Skeletal muscle cell (primary cell): ENCODE measurements at places on chromosomes 1 and 21.

DNA sequence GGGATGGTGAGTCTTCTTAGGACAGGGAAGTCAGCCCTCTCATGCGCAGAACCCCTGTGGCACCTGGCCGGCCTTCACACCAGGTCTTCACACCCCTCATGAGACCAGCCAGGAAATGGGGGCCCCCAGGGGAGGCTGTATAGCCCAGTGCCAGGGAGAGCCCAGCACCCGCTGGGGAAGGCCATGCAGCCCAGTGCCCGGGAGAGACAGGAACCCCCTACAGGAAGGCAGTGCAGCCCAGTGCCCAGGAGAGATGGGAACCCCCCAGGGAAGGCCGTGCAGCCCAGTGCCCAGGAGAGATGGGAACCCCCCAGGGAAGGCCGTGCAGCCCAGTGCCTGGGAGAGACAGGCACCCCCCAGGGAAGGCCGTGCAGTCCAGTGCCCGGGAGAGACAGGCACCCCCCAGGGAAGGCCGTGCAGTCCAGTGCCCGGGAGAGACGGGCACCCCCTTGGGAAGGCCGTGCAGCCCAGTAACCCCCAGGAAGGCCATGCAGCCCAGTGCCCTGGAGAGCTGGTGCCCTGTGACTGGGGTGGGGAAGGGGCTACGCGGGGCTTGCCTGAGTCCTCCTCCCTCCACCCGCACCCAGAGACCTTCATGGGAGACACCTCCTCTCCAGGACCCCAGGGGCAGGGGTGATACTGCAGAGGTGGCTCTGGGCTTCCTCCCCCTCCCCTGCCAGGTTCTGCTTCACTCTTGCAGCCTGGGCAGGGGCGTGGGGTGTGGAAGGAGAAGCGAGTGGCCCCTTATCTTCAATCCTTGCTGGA lies 110.5 kb upstream of the COL6A1 start:
- DNase-seq, result no peak

GRCh38 chr1:218496561-218496960 lies 151.4 kb downstream of the TGFB2 start:
- peak; percentile 99 for DNase-seq

DNA sequence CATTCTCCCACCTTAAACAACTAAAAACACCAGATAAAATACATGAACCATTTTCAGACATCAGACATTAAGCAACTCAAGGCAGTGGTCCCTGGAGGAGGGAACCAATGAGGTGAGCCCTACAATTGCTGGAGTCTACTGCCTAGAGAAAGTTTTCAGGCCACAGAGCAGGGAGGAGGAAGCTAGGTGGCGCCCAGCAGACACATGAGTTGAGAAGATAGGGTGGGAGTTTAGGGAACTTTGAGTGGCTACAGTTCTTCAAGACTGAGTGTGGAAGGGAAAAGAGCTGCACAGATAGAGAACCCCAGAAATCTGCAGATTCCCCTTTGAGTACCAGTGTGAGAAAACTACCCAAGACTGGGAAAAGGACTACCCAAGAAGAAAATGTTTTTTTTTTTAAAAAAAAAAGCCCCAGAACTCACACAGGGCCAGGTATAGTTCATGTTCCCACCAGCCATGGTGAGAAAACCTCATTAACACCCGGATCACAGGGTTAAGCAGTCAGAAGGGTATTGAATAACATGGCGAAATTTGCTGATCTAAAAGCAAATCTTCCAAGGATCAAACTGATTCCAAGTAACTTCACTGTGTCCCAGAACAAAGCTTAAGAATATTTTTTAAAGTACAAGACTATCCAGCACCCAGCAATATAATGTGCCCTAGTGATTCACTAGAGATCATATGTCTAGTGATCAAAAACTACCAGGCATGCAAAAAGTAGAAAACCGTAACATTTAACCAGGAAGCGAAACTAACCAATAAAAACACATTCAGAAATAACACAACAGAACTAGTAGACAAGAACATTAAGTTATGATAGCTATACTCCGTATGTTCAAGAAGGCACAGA lies 12.0 kb downstream of the ALDH9A1 start:
- no peak for DNase-seq

GRCh38 chr1:8367571-8368194 lies 49.8 kb downstream of the SLC45A1 start:
- DNase-seq, result no peak

- DNase-seq, result no peak
Observed at GRCh38 chr1:15656464-15656863, 27.7 kb upstream of the PLEKHM2 start.

GRCh38 chr1:192343344-192343743 lies 26.6 kb downstream of the RGS21 start:
- DNase-seq, result no peak

GRCh38 chr1:203324105-203325025 lies 19.0 kb downstream of the BTG2 start:
- no peak for DNase-seq

DNA sequence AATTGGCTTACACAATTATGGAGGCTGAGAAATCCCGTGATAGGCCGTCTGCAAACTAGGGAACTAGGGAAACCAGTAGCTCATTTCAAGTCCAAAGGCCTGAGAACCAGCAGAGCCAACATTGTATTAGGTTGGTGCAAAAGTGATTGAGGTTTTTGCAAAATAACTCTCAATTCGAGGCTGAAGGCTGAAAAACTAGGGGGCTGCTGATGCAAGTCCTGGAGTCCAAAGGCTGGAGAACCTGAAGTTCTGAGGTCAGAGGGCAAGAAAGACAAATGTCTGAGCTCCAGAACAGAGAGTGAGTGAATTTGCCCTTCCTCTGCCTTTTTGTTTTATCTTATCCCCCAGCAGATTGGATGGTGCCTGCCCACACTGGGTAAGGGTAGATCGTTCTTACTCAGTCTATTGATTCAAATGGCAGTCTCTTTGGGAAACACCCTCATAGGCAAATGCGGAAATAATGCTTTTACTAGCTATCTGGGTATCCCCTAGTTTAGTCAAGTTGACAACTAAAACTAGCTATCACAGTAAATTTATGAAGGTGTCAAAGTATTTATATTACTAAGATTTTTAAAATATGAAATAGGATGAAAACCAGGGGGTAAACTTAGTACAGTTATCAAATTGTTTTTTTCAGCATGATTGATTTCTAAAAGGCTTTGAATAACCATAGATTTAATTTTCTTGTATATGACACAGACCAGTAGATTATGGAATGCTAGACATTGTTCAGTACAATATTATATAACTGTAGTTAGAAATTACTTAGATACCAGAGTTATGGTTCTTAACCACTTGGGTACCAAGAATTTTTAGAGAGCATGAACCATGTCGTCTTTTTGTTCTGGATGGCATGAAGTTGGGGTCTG lies 15.4 kb downstream of the RABGAP1L start:
- no peak for DNase-seq

- DNase-seq, result no peak
Observed at GRCh38 chr1:58459911-58460310, 86.6 kb downstream of the OMA1 start.

DNA sequence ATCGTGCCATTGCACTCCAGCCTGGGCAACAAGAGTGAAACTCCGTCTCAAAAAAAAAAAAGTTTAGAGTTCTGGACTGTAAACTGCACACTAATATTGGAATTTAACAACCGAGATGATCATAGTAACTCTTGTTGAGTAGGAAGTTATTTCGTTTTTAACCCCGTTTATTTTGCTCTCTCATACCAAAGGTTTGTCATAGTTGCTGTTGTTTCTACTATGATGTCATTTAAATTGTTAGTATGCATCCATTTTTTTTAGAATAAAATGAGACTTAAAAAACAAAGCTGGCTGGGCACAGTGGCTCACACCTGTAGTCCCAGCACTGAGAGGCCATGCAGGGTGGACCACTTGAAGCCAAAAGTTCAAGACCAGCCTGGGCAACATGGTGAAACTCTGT lies 49.3 kb downstream of the DOP1B start:
- DNase-seq, result no peak

- no peak for DNase-seq
Observed at GRCh38 chr1:116379057-116379630, 6.1 kb downstream of the ATP1A1 start.

- DNase-seq, result no peak
Observed at GRCh38 chr1:94013367-94013878, 104.2 kb upstream of the GCLM start.

GRCh38 chr1:223639331-223639749 lies 26.2 kb downstream of the CAPN8 start:
- DNase-seq, result no peak

GRCh38 chr1:3691421-3692204 lies 39.3 kb downstream of the TP73 start:
- DNase-seq, result no peak

DNA sequence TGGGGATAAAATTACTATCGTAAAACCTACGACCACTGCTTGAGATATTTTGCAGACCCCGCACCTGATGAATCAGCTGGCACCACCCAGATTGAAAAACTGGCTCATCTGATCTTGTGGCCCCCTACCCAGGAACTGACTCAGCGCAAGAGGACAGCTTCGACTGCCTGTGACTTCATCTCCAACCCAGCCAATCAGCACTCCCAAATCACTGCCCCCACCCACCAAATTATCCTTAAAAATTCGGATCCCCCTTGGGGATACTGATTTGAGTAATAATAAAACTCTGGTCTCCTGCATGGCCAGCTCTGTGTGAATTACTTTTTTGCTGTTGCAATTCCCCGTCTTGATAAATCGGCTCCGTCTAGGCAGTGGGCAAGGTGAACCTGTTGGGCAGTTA lies 81.4 kb downstream of the EDEM3 start:
- no peak for DNase-seq

DNA sequence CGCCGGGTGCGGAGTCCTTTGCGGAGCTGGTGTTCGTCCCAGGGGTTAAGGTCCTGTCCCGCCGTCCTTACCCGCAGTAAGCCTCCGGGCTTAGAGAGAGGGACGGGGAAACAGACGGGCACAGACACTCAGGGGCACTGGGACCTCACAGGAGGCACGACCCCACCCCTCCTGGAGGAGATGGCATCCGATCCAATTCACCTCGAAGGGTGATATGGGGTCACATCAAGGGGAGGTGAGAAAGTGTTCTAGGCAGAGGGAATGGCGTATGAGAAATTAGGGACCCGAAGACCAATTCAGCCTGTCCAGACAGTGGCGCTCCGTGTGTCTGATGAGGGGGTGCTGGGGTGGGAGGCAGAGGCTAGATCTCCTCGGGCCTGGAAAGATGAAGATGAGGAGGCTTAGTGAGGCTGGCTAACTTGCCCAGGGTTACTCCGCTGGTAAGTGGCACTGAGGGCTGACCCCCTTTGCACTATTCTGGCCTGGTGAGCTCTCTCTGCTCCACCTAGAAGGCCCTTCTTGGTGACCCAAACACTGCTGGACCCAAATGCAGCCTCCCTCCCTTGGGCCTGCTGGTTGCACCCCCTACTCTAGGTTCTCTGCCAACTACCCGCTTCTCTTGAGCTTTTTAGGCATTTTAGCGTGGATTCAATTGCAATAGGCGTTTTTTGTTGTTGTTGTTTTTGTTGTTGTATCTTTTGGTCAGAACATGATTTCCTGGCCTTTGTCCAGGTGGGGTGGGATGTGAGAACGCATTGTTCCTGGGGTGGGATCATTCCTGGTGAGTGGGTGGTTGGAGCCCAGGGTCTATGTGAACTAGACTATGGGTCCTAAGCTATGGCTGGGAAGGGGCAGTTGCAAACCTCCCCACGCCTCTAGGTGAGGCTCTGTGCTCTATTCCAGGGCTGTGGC lies 12.3 kb downstream of the BTBD19 start:
- DNase-seq, result no peak

- no peak for DNase-seq
Observed at GRCh38 chr1:95388031-95388430, 154.0 kb downstream of the RWDD3 start.

DNA sequence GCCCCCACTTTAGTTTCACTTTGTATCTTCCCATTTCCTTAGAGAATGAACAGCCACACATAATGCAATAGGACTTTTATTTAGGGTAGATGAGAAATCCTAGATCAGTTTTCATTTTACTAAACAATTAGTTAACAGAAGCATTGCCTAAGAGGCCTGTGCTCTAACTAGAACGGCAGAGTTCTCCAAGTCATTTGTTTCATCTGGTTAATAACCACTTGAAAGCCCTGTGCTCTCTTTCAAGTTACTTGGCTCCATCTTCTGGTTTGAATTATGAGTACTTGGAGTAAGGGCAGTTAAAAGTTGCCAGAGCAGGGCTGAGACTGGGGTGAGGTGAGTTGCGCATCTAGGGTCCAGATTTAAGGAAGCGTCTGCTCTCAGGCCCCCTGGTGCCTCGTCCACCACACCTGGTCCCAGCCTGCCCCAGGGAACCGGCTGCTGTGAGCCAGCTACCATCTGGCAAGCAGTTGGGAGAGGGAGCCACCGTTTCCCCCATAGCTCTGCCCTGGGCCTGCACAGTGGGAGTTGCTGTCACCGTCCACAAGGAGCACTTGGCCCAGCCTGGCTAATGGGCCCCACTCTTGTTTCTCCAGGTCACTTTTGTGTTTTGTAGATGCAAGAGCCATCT lies 18.1 kb upstream of the SLC44A3 start:
- peak; percentile 83 for DNase-seq

DNA sequence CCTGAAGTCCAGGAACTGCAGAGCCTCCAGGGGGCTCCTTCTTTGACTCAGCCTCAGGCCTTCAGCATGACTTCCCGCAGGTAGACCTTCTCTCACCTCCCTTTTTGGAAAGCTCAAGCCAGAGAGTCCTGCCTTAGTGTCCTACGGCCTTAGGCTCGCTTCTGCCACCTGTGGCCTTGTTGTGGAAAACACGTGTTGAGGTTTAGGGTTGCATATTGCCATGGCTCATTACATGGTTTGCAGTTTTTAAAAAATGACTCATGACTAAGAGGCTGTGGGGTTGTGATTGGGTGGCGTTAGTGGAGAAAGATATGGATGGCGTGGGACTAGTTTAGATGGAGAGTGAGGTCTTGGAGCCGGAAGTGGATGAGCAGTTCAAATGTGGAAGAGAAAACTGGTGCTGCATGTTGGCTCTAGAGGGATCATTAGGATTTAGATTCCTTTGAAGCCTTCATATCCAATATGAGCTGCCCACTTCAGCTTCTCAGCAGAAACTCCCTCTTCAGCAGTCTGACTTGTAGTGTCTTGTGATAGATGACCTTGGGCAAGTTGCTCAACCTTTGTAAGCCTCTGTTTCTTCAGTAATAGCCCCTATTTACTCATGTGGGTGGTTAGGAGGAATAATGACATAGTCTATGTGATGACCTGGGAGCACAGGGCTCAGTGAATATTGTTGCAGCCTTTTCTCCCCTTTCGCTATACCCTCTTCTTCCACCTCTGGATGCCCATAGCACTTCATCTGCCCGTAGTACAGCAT lies 6.5 kb upstream of the FGGY start:
- no peak for DNase-seq
